Stimulated activated CD8-positive, alpha-beta memory T cell treated with anti-CD3 and anti-CD28 coated beads, Interleukin-2, amount 100 ng/mL, for 1 hour (primary cell): ENCODE measurements at places on chromosomes 11 and 22.

DNA sequence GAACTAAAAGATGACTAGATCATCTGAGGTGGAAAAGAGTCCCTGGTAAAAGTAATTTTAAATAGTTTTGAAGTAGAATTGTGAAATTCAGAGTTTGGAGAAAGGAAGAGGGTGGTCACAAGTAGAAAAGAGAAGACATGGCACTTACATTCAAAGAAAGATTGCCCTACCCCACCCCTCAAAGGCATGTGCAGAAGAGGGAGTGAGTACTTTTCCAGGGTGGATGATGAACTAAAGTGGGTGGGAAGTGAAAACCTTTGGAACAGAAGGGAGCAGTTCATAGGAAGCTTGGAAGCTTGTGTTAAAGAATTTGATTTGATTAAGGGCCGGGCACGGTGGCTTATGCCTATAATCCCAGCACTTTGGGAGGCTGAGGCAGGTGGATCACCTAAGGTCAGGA is 23.6 kb downstream of the SREBF2 start:
- no peak for DNase-seq

GRCh38 chr11:69497221-69497787 is 15.8 kb downstream of the LINC01488 start:
- no peak for DNase-seq

DNA sequence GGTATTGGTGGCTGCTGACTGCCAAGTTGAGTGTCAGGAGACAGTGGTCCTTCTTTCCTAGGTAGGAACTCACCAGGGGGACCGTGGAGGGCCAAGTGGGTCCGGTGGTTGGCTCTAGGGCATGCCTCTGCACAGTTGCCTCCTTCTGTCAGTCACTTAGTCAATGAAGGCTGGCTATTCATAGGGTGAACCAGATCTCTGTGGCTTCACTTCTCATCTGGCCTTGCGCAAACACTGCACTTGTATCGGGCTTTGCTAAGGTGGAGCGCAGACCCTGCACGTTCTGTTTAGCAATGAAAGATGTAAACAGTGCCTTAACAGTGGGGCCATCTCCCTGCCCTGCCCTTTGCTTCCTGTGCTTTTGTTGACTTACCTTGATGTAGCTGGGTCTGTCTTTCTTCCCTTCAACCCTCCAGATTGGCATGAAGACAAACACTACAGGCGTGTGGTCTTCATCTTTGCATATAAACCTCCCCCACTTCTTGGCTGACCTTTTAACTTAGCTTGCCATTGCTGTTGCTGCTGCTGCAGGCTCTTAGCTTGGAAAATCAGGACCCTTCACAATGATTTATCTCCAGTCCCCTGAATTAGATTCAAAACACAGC is 6.7 kb upstream of the SORL1-AS1 start:
- no peak for DNase-seq

GRCh38 chr22:29887358-29887757 is 4.4 kb downstream of the MTMR3 start:
- no peak for DNase-seq

DNA sequence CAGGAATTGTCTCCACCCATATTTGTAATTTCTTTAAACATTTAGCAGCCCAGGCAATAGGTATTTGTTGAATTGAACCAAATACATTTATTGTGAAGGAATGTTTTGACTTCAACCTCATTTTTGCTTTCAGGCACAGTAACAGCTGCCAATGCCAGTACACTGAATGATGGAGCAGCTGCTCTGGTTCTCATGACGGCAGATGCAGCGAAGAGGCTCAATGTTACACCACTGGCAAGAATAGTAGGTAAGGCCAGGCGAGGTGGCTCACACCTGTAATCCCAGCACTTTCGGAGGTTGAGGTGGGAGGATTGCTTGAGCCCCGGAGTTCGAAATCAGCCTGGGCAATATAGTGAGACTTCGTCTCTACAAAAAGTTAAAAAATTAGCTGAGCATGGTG is 20.9 kb downstream of the ACAT1 start:
- DNase-seq, result no peak

- no peak for DNase-seq
Observed at GRCh38 chr11:11521306-11522002, 100.4 kb downstream of the GALNT18 start.

DNA sequence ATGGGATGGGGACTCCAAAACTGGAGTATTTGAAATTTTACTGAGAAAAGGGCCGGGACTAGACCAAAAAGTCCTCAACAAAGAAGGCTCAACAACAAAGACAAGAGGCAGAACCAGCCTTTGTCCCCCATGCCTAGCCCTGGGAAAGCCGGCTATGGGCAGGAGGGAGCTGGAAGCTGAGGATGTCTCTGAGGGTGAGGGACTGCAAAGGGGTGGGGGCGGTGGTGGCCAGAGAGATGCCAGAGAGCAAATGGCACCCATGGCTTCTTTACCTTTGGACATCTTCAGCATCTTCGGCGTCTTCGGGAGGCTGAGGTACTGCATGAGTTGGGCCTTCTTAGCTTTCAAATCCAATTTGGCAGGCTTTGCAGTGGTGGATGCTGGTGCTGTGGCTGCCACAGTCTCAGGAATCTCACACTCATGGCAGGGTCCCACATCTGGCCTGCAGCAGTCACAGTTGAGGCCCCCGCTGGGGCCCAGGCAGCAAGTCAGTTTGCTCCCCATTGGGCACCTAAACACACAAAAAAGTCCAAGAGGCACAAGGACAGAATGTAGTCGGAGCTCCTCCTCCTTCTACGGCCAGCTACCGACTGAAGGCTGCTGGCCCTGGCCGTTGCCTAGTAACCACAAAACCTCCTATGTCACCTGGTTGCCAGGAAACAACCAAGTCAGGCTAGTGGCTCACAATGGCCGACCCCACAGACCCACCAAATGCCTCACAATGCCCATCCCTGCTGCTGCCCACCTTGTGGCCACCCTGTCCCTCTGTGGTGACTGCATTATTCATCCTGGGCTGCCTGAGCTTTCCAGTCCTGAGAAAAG is at the start of gene C22orf42:
C22orf42 (minus strand) TSS at position 592 of the 822 bp plus-strand sequence; CDS start at position 504, 88 bp downstream.
- DNase-seq, result no peak

GRCh38 chr11:135069890-135070289 is 657.8 kb upstream of the B3GAT1 start:
- DNase-seq, result no peak

DNA sequence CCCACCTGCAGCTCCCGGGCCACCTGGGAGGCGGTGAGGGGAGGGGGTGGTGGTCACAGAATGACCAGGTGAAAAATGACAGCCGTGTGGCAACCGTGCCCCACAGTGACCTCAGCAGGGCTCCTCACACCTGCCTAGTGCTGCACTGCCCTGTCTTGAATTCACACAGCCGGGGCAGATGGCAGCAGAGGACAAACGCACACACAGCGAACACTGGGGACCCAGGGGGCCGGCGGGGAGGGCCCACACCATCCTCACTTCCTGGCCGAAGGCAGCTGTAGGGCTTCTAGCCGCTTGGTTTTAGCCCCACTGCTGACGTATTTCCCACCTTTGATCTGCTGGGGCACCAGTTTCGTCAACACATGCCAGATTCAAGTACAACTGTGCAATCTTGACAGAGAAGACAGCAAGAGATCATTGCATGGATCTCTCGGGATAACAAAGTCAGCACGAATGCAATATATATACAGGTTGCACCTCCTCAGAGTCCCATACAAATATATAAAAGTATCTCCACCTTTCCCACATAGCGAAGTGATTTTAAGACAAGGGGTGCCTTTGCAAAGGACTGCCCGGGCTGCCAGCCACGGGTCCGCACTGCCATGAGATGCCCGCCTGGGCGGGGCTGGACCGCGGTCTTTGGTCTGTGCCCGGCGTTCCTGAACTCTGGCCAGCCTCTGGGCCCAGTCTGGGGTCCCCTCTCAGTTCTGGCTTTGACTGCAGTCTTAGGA is 26.9 kb downstream of the TRMU start:
- DNase-seq, result no peak

GRCh38 chr11:93732237-93732892 is 8.9 kb downstream of the TAF1D start:
- no peak for DNase-seq

GRCh38 chr11:42598341-42598740 is 713.5 kb upstream of the API5 start:
- DNase-seq, result no peak

GRCh38 chr11:75873417-75874221 is 58.6 kb downstream of the UVRAG start:
- DNase-seq, result no peak

- DNase-seq, result peak; percentile 98
Observed at GRCh38 chr22:41468381-41469217, at the start of the genes ACO2 and PHF5A. ACO2 (plus strand) TSS chr22:41469117; CDS start chr22:41469147, 30 bp downstream. PHF5A (minus strand) TSS chr22:41468692; CDS start chr22:41468653, 39 bp downstream.

DNA sequence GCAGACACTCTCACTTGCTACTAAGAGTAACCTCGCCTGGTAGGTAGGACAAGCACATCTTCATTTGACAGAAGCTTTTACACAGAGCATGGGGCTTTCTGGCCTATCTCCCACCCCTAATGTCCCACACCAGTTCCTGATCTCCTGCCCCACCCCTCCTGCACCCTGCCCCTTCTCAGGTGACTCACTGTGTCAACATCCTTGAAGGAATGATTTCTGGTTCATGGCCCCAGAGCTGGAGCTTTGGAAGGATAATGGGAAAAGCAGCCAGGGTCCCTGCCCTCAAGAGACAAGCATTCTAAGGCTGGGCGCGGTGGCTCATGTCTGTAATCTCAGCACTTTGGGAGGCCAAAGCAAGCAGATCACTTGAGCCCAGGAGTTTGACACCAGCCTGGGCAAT is 47.2 kb downstream of the LRFN4 start:
- DNase-seq, result no peak

GRCh38 chr11:110908401-110909105 is 196.3 kb upstream of the ARHGAP20 start:
- DNase-seq, result no peak

DNA sequence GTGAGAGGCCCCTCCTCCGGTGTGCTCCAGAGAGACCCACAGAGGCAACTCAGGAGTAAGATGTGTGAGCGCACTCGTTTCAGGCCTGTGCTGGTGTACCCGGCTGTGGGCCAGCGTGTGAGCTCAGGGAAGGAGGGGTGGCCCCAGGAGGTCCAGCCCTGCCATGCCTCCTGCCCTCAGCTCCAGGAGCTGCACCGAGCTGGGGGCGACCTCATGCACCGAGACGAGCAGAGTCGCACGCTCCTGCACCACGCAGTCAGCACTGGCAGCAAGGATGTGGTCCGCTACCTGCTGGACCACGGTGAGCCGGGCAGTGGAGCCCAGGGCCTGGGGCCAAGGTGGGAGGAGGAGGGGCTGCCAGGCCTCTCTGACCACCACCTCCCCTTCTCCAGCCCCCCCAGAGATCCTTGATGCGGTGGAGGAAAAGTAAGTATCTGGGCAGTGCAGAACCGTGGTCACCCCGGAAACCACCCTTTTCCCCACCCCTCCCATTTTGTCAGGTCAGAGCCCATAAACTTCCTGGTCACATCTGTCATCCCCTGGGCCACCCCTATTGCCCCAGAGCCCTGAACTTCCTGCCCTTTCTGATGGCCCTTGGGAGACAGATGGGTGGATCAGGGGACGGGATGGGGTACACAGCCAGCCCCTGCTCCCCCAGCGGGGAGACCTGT is 2.5 kb upstream of the MDK start:
- DNase-seq, result no peak

- no peak for DNase-seq
Observed at GRCh38 chr11:45104790-45105084, 41.7 kb upstream of the PRDM11 start.

DNA sequence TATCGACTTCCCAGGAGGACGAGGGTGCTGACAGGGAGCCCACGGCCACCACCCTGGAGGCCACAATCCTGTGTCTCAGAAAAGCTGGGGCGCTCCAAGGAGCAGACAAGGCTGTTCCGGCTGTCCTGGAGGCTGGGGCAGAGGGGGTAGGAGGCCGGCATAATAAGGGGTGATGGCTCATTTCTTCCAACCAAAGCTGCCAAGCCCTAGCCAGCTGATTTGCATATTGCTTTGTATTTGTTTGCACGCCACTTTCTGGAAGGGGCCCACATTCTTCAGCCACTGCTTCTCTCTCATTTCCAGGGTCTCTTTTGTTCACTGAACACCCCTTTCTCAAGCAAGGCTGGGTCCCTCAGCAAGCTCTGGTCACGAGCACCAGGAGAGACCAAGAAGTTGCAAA is 4.7 kb downstream of the PDE2A start:
- DNase-seq, result no peak

DNA sequence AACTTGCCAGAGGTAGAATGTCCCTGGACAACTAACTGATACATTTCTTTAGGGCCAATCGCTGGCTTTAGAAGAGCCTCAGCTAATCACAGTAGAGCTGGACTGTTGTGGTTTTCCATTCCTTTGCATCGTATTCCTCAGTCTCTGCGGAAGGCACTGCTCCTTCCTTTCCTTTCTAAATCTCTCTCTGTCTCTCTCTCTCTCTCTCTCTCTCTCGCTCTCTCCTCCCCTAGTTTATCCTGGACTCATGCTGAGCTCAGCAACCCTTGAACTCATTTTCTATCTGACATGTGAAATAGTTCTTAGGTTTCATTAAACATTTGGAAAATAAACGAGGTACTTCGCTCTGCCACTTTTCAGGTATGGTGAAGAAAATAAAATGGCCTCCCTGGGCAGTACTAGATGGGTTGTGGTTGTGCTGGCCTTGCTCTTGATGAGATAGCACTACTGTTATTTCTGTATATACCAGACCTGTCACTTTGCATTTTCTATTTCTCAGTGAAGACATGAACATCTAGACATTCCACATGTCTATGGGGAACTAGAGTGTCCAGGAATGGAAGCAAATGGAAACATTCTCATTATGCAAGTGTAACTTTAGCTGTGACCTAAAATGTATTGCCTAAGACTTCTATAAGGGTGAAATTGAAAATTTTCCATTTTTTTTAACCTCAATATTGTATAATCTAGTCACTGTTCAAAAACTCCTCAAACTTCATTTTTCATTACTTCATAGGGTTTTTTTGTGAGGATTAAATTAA is 12.0 kb upstream of the SESN3 start:
- no peak for DNase-seq

DNA sequence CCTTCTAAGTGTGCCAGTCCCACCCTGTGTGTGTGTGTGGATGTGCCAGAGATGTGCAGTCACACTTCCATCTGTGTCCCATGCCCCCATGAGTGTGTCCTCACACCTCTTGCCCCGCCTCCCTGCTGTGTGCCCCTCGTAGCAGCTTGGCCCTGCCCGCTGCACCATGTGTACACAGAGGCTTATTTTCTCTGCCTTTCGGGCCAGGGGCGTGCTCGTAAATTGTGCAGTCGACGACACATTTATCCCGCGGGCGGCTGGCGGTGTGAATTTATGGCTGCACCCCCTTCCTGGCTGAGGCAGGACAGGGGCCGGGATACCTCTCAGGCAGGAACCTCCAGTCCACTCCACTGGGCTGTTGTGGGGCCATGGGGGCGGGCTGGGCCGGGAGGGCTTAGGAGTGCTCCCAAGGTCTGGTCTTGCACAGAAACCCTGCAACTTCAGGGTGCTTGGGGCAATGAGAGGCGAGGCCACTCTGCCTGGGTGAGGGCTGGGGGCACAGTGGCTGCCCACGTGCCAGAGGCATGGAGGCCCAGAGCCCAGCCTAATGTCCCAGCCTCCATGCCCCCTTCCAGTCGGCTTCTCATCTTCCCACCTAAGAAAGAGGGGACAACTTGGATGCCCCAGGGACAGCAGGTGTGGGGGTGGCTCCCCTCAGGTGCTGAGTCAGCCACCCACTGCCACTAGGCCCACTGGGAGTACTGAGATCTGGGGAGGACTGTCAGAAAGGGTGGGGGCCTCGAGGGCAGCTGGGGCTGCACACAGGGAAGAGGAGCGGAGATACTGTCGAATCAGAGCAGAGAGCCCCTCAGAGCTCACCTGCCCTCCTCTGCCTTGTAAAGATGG is 12.5 kb downstream of the GP1BB start:
- DNase-seq, result no peak
